ENCODE measurements at places on chromosomes 4 and X.

DNA sequence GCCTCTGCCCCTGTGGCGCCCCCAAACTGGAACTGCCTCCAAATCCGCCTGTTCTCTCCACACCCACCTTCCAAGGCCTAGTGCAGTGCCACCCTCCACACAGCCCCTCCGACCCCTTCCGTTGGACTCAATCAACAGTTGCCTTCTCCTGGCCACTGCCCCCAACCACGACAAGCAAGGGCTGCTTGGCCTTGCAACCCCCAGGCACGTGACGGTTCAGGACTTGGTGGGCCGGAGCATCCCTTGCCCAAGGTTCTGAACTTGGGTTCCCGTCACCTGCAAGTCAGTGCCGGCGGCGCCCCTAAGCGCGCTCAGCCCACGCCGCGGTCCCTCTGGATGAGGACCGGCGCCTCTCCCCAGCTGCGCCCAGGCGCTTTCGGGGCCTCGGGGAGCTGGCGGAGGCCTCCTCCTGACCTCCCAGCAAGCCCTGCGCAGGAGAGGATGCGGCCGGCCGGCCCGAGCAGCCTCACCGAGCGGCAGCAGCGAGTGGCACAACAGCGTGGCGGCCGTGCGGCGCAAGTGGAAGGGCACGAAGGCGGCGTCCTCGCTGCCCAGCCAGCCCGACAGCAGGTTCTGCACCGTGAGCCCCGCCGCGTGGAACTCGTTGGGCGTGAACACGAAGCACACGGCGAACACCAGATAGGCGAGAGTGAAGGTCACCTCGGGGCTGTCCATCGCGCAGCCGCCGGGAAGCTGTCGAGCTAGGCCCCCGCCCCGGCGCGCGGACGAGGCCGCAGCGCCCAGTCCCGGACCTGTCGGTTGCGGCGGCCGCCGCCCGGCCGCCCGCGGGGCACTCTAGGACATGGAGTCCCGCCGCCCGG is 750 bp downstream of the TMEM129 start:
- no peak for DNase-seq

DNA sequence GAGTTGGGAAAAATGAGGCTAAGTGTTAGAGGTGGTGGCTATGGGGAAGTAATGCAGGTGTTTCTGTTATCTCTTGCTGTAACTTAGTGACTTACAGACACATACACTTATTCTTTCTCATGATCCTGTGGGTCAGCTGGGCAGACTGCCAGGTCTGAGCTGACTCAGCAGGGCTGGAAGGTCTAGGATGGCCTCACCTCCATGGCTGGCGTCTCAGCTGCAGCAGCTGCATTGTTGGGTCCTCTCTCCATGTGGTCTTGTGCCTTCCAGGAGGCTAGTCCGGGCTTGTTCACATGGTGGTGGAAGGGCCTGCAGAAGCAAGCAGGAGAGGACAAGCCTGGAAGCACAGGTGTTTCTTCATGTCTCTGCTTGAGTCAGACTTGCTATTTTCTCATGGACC is 172.7 kb downstream of the NHS start:
- DNase-seq: no peak

DNA sequence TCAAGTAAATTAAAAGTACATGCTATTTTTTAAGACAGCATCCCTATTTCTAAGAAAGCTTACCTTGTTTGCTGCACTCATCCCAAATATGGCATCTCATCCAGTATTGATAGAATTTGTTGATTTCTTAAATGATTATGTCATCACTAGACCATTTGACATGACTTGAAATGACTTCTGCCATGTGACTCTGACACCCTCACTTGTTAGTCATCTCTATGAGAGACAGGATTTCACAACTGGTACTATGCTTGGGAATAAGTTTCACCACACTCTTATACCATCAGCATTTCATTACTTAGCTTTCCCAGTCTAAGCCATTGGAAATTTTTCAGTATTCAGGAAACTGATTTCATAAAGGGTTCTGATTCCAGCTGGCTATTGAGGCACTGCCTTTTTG is 55.3 kb downstream of the TMPRSS11F start:
- DNase-seq: no peak

DNA sequence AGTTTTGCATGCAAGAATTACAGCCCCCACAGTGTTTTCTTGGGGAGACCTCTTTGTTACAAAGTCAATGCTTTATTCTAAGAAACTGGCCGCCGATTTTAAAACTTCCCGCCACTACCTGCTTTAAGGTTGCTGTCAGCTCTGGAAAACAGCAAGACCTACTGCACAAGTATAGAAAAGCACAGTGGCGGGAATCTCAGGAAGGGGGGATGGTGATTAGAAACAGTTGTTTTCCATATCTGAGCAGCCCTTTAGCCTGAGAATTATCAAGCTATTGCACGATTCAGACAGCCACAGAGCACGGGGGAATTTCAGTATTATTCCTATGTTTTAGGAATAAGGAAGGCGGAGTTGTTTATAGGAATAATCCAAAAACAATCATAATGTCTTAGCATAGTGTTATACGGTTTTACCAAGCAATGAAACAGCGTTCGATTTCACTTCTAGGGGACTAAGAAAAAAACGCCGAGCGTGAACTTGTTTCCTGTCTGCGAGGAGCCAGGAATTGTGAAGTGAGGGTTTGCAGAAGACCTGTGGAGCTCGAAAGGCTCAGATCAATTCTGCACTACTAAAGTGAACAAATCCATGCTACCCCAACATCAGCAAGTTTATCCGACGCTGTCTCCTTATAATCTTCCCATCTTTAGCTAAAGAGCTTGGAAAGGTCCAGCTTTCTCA is 81.3 kb downstream of the HMGN5 start:
- DNase-seq: no peak

- DNase-seq: no peak
These were observed 698 bp downstream of the AFF1 start for GRCh38 chr4:86935566-86935852.

DNA sequence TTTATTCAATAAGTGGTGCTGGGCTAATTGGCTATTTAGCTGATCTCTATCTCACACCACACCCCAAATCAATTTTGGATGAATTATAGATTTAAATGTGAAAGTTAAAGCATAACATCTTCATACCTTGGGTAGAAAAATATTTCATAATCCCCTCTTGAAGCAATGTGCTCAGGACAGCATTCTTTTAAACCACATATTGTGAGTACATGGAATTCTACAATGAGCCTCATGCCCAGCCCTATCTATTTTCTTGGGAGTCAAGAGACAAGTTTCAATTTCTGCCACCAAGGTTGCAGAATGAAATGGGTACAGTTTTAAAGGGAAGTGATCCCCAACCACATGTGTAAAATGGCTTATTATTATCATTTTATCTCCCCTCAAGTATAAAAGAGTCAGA is 30.6 kb upstream of the GPRIN3 start:
- no peak for DNase-seq

GRCh38 chr4:142697928-142698327 is 148.2 kb downstream of the INPP4B start:
- DNase-seq: no peak
